ENCODE measurements at places on chromosomes 2 and 18.

DNA sequence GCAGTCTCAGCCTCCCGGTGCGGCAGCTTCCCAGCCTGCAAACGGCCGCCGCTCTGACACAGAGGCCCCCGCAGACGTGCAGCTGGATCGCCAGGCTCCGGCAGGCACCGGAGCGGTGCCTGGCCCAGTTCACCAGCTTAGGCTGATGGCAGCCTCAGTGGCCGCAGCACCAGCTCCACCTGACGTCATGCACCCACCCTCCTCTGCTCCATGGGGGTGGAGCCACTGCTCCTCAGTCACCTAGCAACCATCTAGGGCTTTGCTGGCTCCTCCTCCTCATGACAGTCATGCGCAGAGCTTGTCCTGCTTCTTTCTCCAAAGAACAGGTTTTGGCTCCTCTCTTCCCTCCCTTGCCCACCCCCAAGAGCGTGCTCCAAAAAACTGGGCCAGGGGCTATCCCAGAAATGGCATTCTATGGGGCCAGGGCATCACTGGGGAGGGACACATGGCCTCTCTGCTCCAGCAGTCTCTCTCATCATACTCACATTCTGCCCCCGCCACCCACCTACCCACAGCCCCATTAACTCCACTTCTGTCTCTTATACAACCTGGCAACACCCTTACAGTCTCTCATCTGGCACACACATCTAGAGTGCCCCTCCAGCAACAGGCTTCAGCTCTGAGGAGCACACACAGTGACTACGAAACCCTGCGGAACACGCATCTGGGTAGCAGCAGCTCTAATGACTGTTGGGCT lies 5.5 kb downstream of the DCTN1 start:
- peak; percentile 80 for DNase-seq

DNA sequence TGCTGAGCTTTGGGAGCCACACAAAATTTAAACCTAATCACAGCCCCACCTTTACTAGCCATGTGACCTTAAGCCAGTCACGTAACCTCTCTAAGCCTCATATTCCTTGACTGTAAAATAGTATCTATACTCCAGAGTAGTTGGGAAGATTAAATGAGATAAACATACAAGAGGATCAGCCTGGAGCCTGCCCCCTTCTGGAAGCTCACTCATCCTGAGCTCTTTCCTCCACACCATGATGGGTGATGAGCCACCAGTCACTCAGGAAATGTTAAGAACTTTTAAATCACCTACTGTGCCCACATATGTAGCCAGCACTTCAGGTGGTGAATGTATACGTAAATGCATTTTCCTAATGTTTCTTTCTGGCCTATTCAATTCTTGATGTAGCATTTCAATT lies 195.9 kb upstream of the DDX18 start:
- no peak for DNase-seq

DNA sequence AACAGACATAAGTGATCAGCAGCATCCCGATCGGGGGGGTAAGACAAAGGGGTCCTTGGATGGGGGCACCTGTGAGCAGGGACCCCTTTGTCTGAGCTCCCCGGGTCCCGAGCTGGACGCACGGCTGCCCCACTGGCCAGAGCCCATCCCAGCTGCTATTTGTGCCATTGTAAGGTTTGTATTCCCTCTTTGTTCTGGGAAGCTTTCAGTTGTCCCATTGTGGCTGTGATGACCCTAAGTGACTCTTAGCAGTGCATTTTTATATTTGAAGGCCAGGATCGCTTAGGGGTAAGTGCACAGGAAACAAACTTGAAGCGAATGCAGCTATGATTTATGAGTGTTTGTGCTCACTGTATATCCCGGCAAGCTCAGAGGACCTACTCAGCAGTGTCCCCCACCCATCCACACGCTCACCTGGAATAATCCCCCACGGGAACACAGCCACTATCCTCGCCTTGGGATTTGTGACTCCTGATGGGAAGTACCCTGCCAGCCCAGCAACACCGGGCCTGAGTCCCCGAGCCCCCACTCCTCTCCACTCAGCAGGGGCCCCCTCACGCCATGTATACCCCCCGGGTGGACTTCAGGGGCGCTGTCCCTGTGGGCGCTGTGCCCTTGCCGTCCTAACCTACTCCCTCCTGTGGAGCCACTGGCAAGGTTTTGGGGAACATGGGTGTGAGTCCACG lies 80.1 kb downstream of the MBP start:
- DNase-seq = peak; percentile 54

DNA sequence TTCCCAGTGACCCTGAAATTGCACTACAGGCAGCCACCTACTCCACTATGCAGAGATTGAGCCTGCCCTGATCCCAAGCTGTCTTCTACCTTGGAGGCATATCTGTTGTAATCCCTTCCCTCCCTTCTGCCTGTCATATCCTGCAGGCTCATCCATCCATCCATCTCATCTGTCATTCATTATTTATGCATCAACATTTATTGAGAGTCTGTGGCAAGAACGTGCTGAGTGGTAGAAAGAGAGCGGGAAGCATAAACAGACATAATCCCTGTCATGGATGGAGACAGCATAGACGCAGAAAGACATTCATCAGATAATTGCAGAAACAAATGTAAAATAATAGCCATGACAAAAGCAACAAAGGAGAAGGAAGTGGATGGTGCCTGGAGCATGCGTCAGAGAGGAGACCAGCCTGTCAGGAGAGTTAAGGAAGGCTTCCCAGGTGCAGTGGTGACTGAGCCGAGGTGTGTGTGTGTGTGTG lies 110.7 kb upstream of the STPG4 start:
- no peak for DNase-seq

DNA sequence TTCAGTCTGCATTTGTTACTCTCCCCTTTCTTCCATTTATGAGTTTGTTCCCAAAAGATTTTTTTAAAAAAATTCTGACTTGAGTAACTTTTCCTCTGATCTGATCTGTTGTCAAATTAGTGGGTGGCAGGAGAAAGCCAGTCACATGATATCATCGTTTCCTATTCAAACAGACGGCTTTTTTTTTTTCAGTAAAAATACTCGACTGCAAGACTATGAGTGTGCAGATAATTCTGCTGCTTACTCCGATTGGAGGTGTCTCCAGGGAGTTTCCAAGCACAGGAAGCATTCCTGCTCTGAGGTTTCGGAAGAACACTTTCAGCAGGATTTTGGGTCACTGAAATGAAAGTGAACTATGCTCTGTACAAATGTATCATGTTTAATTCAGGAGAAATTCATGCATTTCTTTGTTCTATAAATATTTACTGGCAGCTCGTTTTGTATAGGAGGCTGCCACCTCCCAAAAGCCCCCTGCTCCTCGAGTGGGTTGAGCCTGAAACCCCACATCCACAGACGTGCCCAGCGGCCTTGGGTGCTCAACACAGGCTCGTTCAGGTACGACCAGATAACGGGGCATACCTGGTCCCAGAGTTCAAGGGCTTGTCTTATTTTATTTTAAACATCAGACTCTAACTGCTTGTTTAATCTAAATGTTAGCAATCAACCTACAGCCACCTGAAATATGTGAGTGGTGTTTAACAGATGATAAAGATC lies 126.9 kb upstream of the ZNF516 start:
- DNase-seq = no peak

DNA sequence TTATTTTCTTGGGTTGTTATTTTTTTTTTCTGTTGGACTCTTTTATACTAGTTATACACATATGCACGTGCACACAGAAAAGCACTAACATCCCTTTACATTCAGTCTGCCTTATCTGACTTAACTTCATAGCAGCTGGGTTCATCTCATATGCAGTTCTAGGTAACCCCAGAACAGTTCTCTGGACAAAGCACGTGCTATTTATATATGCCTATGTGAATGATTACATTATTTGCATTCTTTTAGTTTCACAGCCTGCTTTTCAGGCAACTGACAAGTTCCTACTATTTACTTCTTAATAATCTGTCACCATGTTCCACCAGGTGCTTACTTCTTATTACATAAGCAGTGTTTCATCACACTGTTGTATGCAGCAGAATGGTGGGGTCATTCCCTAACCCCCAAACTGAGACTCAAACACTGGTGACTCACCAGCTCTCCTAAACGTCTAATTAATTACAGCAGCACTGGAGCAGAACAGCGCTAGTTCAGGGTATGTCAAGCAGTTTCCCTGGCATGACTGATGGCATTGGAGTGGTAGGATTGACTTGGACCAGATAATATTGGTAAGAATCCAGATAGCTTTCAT lies 372.8 kb downstream of the CLIP4 start:
- no peak for DNase-seq

- DNase-seq = no peak
Measured at GRCh38 chr2:144972676-144973075, 452.8 kb upstream of the ZEB2 start.

GRCh38 chr2:54558188-54559005 lies 102.3 kb downstream of the SPTBN1 start:
- DNase-seq = no peak

GRCh38 chr2:12675801-12676200 lies 40.9 kb upstream of the TRIB2 start:
- DNase-seq = no peak

- no peak for DNase-seq
Measured at GRCh38 chr2:205964111-205964761, 121.7 kb downstream of the INO80D start.

GRCh38 chr2:8203364-8203763 lies 478.5 kb upstream of the ID2 start:
- no peak for DNase-seq

DNA sequence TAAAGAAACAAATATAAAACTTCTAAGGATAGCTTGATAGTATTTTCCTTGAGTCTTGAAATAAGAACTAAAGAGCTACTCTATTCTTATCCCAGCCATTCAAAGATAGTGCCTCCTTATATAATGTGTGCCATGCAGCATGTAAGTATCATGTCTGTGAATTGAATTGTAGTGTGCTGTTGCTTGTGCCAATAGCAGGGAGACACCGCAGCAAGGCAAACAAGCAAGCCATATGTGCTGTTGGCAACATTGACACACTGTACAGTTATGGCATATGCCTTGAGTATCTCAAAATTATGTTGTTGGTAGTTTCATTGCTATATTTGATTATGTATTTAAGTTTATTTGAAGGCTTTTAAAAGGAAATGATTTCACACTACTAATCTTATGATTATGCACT lies 58.2 kb downstream of the ERBB4 start:
- no peak for DNase-seq
